ENCODE measurements at places on chromosomes 6 and 20.

DNA sequence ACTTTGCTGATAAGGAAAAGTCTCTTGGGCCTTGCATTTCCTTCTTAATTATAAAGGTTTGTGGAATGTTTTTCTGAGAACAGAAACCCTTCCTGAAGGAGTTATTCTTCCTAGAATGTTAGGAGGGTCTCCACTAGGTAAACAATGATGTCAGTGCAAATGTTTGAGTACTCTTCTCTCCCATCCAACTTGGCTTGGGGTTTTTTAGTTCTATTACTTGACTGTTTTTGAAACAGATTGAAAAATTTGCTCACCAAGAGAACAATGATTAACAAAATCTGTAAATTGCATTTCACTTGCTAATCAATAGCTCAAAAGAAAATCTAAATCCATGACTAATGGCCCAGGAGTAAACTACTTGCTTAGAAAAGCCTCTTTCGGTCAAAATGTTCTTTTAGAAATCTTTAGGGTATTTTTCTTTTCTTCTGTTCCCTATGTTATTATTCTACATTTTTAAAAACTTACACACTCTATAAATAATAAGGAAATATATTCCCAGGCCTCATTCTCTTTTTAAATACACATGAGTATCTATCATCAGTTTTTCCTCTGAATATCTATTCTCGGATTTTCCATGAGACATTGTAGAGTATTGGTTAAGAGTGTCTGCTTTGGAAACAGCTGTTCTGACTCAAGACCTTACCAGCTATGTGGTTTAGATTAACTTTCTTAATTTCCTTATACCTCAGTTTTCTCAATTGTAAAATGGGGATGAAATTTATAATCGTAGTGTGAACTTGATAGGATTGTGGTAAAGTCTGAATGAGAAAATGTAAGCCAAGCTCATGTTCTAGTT, 234.2 kb upstream of the CITED2 start:
- no peak for DNase-seq

- no peak for DNase-seq
These were observed 8.6 kb downstream of the NOL4L start for GRCh38 chr20:32576560-32576959.

- no peak for DNase-seq
These were observed 45.9 kb upstream of the CSE1L start for GRCh38 chr20:48999890-49000870.

- peak; percentile 6 for DNase-seq
These were observed 1.6 kb upstream of the DSN1 start for GRCh38 chr20:36775196-36775595.

DNA sequence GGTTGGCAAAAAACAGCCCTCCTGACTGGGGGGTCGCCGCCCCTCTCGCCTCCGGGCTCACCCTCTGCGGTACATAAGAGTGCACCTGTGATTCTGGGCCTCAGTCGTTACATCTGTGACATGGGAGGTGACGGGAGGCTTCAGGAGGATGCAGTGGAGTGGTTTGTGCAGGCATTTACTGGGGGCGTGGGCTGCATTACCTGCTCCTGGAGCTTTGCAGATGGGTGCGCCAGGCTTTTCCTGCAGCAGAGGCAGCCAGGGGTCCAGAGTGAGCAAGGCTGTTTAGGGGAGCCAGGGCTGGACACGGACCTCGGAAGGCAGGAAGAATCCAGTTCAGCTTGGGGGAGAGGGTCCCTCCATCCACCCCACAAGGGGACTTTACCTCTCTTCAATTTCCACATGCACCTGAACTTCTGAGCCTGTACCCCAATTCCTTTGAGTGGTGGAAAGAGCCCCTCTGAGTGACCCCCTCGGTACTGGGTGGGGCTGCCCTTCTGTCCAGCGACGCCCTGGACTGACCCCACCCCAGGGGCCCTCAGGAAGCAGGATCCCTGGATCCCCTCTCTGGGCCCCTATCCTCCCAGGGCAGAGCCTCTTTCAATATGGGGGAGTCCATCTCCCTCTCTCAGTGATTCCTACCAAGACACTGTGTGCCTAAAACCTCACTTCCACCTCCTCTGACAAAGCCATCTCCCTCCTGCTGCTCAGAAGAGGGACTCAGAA, 134.0 kb downstream of the TAF4 start:
- no peak for DNase-seq

- DNase-seq, result no peak
These were observed 553.1 kb upstream of the MAN1A1 start for GRCh38 chr6:119902681-119903080.

- DNase-seq, result no peak
These were observed 40.6 kb upstream of the ECHDC1 start for GRCh38 chr6:127383988-127384387.

GRCh38 chr20:33697129-33697528, 10.9 kb upstream of the E2F1 start:
- peak; percentile 42 for DNase-seq

- DNase-seq, result no peak
These were observed 407.3 kb upstream of the FLRT3 start for GRCh38 chr20:14744723-14745122.

GRCh38 chr6:42392833-42393232, 58.9 kb downstream of the TRERF1 start:
- DNase-seq, result no peak

- DNase-seq, result peak; percentile 12
These were observed 41.5 kb downstream of the SH3BGRL2 start for GRCh38 chr6:79672631-79673111.

- DNase-seq, result no peak
These were observed 8.5 kb upstream of the PTCRA start for GRCh38 chr6:42907336-42907735.

DNA sequence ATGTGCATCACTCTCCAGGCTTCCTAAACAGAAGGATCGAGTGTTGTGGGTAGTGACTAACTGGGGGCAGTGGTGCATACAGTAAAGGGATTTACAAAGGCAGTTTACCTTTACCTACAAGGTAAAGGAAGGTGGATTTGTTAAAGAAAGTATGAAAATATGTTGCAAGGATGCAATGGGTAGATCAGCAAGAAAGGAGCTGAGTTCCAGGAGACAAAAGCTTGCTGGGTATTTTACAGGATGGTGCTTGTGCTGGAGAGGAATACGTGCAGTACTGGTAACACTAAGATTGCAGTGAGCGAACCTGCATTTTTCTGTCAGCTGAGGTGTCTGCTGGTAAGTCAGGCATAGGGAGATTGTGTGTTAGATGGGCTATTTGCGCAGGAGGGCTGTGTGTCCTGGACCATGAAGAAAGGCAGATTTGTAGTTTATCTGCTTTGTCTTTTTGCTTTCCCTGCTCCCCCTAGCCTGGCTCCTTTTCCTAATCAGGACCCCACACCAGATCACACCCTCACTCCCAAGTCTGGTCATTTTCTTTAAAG, 304.6 kb downstream of the THBS2 start:
- no peak for DNase-seq

- DNase-seq, result no peak
These were observed 47.0 kb downstream of the TNFAIP3 start for GRCh38 chr6:137913996-137914529.

DNA sequence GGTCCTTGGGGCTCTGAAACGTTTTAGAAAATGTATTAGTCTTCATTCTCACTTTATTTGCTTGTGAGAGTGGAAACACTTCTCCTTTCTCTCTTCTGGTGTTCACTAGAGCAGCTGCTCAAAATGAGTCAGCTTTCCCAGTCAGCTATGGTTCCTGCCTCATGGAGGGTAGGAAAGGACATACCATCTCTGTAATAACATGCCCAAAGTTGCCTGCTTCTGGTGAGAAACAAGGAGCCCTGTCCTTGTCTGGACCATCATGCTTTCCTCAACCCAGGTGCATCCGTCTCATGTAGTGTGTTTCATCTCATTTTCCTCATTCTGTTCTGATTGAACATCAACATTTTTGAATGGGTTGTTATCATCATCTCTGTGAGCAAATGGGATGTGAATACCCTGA, 17.1 kb upstream of the TINAG start:
- DNase-seq, result no peak

DNA sequence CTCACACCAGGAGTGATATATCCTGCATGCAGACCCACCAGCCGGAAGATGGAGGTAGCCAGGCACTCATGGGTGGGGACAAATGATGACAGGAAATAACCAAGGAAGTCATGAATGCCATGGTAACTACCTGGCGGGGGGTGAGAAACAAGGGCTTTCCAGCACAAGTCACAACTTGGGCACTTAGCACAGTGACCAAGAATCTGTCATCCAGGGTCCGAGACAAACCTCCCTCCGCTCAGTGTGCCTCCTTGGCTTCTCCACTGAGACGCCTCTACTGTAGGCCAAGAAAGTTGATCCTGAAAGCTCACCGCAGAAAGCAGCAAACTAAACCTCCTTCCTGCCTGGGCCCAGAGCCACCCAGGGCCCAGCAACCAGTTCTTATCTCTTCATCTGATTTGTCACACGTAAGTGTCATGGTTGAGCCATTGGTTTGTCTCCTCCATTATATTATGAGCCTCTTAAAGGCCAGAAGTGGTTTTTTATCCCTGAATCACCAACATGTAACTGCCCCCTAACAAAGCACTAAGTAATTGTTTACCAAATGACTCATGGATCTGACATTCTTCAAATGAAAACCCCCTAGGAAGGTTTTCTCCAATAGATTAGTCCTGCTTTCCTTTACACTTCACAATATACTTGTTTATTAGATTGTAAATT, 84.3 kb upstream of the TAB2 start:
- no peak for DNase-seq

DNA sequence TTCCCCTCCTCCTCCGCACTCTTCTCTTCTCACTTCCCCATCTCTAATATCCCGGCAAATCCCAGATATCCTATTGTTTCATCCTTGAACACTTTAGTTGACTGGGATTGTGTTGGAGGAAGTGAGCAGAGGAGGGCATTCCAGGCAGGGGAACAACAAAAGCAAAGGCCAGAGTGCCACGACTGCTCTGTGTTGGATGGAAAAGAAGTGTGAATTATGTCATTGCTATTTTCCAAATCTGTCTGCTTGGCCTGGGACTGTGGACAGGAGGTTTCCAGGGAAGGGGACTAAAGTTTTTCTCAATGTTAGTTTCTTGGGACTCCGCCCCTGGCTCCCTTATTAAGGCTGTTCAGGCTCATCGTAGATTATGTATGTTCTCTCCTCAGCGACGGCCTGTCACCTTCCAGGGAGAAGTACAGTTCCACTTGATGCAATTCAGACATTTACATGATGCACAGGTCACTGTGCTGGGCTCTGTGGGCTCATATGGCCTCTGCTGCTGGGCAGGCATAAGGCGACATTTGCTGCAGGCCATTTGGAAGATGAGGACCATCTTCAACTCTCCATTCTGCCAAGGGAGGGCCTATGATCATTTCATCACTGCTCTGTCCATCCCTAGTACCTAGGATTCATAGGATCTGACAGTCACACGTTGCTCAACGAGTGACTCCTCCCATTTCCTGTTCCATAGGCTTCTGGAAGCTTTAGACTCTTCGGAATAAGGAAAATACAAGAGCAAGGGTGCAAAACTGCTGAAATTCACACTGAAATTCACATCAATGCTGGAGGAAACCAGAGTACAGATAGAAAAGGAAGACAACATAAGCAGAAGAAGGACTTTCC, 99.1 kb upstream of the KCNK16 start:
- DNase-seq, result no peak

GRCh38 chr6:158506601-158507000, 53.3 kb upstream of the TMEM181 start:
- peak; percentile 69 for DNase-seq

GRCh38 chr6:158086504-158087223, 81.4 kb downstream of the SERAC1 start:
- peak; percentile 26 for DNase-seq

DNA sequence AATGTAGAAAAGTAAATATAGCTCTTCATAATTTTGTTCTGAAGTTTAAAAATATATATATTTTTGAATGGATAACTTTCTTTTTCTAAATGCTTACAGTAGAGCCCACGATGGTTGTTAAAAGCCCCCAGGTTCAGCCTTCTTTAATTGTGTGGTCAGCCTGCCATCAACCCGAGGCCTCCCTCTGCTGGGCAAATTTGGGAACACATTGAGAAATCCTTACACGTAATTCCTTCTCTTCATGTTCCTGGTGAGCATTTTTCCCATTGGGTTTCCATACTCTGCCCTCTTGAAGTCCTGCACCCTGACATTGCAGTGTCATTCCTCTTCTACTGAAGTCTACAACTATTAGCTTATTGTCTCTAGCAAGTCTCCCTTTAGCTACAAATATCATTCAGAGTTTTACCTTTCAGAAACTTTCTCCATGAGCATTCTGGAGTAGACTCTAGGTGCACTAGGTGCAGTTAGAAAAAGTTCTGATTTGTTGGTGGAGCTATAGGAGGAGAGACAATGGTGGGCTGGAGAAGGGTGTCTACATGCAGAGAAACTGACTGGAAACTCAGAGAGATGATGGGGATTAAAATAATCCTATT, 40.6 kb downstream of the TRIM38 start:
- DNase-seq, result peak; percentile 72

- DNase-seq, result no peak
These were observed 240.5 kb downstream of the ERMARD start for GRCh38 chr6:169991913-169992312.

- peak; percentile 54 for DNase-seq
These were observed 10.8 kb upstream of the RNF24 start for GRCh38 chr20:4026093-4026601.

DNA sequence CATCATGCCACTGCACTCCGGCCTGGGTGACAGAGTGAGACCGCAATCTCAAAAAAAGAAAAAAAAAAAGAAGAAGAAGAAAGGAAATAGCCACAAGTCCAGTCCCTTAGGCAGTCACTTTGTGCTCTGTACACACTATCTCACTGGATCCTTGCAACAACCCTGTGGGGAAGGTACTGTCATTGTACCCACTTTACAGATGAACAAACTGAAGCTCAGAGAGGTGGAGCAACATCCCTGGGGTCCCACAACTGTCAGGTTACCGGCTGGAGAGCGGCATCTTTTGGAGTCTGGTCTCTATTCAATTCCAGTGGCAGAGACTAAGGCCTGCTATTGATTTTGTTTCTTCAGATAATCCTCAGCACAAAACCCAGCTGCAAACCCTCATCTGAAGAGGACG, 12.2 kb downstream of the BPIFA2 start:
- DNase-seq, result no peak

DNA sequence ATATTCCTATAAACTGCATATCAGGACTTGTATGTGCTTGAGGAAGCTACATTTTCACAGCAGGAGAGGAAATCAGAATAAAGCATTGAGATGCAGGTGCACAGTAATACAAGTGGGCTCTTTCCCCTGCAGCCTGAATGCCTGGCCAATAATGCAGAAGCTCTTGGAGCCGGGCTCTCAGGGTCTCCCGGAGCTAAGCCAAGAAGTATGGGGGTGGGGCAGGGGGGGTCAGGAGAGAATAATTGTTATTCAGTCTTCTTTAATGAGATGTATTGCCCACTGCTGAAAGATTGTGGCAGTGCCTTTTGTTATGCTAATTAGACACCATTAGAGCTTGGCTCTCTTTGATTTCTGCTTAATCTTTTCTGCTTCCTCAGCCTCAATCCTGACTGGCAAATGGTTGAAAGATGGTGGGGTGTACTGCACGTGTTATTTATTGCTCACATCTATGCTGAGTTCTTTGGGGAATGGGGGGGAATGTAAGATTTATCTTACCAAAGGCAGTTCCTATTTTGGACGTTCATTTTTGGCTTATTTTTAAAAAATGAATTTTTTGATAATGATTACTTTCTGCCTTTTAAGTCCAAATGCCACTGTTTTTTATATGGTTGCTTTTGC, 407.6 kb upstream of the SOX4 start:
- DNase-seq, result no peak

GRCh38 chr6:53041356-53041755, 23.8 kb upstream of the FBXO9 start:
- DNase-seq, result no peak

All from SK-N-SH (cell line).